Stimulated activated CD4-positive, alpha-beta T cell treated with anti-CD3 and anti-CD28 coated beads, Interleukin-4, amount 100 ng/mL, for 1 hour (primary cell): ENCODE measurements at places on chromosomes 7 and 10.

DNA sequence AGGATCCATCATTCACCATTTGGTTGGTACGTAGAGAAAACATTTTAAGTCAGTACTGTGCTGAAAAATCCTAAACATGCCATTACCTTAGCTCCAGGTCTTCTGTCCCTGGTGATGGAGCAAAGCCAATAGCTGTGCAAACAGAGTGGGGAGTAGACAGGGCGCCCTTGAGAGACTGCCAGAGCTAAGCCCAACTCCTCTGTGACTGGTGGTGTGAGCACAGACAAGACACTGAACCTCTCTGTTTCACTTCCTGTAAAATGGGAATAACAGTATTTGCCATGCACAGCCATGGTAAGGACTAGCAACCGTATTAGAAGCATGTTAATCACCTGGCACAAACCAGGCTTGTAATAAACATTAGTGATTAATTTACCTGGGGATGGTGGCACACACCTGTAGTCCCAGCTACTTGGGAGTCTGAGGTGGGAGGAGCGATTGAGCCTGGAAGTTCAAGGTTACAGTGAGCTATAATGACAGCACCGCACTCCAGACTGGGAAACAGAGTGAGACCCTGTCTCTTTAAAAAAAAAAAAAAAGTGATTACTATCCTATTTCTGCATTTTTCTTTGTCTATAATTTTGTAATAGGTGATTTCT lies 28.7 kb downstream of the LYZL1 start:
- DNase-seq: no peak

GRCh38 chr7:116164552-116165306 lies 45.6 kb upstream of the TES start:
- no peak for DNase-seq

- no peak for DNase-seq
These were observed 154.9 kb downstream of the ADRA2A start for GRCh38 chr10:111231779-111232178.

DNA sequence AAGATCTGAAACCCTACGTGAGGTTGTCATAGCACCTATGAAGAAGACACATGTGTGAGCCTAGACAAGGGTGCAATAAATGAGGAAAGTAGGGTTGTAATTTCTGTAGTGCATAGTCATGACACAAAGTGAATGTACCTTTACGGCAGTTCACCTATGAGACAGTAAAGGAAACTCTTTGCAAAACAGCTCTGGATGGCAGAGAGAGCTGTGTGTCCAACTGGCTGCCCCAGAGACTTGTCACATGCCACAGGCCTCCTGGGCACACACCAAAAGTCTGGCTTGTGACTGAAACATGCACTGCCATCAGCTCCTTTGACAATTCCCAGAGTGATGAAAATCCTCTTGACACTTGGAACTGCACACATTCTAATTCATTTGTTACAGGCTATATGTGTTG lies 90.7 kb upstream of the NAMPT start:
- DNase-seq: no peak

- DNase-seq: no peak
These were observed 12.6 kb downstream of the HPS1 start for GRCh38 chr10:98433881-98434732.

DNA sequence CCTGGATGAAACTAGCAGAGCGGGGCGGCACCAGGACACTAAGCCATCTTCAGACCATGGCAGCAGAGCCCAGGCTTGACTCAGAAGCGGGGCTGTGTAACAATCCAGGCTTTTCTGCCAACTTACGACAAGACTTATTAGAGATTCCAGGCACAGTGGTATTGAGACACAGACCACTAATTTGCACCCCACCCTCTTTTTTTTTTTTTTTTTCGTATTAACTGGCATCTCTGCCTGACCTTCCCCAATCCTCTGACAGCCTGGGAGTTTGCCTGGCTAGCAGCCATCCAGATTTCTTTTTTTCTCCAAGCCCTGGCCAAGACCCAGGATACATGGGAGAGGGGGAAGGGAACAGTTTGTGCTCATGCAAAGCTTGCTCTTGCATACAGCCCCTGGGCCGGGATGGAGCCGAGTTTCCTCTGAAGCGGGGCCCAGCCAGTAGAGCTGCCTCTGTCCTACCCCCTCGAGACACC lies 182.4 kb downstream of the PLXNA4 start:
- no peak for DNase-seq

DNA sequence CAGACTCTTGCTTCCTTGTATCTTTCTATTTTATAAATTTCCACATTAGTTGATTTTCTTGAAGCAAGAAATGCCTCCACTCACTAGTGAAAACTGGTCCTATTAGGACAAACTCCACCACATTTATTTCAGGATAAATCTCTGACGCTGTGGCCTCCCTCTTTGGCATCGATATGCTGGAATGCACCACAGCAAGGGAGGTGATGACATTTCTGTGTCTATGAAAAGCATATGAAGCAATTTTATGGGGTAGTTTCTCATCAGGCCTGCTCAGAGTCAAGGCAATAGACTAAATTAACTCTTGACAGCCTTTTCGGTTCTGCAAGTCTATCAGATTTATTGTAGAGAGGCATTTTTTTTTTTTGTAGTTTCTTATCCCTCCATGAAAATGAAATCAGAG lies 304.4 kb downstream of the ZEB1 start:
- no peak for DNase-seq

DNA sequence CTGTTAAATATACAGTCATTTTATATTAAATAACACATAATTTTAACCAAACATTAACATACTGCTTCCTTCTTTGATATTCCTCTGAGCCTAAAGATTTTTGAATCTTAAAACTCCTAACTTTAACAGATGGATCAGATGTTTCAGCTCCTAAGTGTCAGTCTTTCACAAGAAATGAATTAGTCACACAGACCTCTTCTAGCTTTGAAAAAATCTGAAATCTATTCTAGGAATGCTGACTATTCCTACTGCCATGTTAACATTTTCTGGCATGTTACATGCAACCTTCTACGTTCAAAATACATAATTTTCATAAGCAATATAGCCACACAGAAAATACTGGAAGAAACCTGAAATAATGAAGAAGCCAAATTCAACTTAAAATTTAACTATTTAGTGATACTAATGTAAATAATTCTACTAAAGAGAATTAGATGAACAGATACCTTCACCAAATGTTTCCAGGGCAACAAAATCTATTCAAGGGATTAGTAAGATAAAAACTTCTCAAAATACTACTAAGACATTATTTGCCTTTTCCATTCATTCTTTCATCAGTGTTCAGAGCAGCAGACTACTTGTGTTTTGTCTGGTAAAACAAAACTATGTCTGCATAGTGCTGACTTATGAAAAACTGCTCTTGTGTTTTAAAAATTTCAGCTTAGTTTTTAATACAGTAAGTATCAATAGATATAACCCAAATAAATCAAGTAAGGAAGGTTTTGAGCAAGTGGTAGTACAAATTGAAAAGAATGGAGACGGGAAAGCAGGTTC lies 9.2 kb downstream of the JMJD1C start:
- no peak for DNase-seq

DNA sequence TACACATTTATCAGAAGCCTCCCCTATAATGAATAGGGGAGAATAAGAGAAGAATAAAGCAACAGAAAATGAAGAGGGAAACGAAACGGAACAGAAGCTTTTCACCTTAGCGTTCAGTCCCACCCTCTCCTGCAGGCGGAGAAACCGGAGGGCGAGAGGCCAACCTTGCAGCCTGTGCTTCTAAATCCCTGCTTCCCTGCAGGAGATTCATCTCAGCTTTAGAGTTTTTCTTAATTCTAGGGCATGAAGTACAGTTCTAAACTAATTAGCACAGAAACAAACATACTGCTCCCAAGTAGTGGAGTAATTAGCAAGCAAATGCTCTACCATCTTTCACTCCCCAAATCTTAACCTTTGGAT lies 107.2 kb downstream of the CUBN start:
- no peak for DNase-seq

GRCh38 chr7:23472556-23472955 lies 2.3 kb upstream of the IGF2BP3 start:
- DNase-seq: no peak

DNA sequence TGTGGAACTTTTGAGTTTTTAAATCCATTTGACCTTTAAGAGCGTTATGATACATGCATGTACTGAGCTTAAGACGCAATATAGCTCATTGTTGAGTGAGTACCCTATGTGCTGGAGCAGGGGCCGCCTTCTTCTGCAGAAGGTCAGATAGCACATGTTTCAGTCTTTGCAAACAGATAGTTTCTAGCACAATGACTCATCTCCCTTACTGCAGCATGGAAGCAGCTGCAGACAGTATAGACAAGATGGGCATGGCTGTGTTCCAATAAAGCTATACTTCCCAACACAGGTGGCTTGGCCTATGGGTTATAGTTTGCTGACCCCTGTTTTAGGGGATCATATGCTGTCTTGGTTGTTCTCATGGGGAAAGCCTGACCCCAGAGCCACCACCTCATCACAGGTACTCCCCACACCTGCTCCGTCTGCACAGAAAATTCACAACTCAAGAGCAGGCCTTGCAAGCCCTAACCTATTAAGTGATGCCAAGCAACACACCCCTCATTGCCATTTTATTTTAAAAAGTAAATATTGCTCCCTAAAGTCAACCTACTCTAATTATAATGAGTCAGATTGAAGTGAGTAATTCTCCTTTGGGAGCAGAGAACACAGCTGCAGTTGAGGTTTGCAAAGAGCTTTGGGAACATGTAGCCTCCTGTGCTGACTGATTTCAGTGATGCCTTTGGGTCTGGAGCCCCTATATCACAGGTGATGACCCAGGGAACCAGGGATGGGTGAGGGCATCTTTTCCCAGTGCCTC lies 330.1 kb downstream of the PAXIP1 start:
- no peak for DNase-seq

- DNase-seq: no peak
These were observed 160.1 kb downstream of the GATA3 start for GRCh38 chr10:8214587-8214986.

- DNase-seq: no peak
These were observed 3.2 kb upstream of the NCOA4 start for GRCh38 chr10:46033602-46034011.

DNA sequence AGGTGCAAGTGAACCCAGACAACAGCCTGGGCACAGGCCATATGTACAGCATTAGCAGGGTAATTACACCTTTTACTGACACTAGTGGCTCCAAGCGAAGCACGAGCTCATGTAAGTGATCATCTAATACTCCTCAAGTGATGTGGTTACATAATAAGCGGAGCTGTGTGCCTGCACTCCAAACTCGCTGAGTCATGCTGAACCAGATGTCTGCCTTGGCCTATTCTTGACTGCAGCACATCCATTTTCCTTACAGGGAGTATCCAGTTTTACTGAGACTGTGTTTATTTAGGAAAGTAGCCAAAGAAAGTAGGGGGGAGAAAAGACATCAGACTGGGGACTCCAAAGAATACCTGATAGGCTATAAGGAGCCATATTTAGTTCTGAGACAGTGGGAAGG lies 90.1 kb downstream of the GRM3 start:
- DNase-seq: no peak

DNA sequence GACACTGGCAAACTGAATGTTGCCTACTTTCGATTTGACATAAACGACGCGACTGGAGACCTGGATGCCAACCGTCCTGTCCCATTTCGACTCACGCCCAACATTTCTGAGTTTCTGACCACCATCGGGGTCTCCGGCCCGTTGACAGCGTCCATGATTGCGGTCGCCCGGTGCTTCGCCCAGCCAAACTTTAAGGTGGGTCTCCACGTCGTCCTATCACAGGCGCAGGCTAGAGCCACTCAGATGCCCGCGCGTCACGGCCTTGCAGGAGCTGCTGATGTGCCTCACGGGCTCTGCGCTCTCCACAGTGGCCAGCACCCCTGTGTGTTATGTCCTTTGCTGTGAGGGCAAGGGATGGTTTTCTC lies 132.6 kb downstream of the SMURF1 start:
- no peak for DNase-seq

- DNase-seq: no peak
These were observed 110.6 kb downstream of the CCDC3 start for GRCh38 chr10:12890958-12891357.

DNA sequence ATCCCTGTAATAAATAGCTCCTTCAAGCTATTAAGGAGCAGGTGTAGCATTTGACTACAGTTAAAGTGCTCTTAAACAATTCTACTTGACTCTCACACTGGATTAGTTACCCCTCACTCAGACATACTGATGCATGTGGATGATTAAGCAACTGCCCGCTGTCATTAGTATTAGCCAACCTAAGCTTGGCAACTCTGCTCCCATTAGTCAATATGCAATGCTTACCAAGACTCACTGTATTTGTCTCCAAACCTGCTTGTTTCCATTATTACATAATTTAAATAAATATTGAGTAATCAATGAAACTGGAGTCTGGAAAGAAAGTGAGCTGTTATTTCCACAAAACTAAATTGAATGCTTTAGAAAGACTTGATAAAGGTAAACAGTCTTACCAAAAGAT lies 144.0 kb upstream of the ASAH2 start:
- DNase-seq: no peak

DNA sequence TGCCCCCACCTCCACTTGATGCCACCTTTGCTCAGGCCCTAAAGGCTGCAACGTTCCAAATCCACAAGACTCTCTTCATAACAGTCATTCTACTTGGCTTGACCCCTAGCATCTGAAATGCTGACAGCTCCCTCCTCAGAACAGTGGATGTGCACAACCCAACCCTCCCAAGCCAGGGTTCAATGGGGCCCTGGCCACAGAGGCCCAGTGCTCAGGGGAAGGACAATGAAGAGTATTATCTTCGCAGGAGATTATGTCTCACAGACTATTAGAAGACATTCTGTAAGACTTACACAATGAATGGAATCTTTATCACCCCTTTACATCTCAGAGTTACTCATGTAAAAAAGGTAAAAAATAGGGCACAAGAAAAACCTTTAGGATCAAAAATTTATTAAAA lies 20.4 kb downstream of the ERCC6 start:
- no peak for DNase-seq

- no peak for DNase-seq
These were observed 106.6 kb upstream of the KCNMA1 start for GRCh38 chr10:77744245-77744644.

DNA sequence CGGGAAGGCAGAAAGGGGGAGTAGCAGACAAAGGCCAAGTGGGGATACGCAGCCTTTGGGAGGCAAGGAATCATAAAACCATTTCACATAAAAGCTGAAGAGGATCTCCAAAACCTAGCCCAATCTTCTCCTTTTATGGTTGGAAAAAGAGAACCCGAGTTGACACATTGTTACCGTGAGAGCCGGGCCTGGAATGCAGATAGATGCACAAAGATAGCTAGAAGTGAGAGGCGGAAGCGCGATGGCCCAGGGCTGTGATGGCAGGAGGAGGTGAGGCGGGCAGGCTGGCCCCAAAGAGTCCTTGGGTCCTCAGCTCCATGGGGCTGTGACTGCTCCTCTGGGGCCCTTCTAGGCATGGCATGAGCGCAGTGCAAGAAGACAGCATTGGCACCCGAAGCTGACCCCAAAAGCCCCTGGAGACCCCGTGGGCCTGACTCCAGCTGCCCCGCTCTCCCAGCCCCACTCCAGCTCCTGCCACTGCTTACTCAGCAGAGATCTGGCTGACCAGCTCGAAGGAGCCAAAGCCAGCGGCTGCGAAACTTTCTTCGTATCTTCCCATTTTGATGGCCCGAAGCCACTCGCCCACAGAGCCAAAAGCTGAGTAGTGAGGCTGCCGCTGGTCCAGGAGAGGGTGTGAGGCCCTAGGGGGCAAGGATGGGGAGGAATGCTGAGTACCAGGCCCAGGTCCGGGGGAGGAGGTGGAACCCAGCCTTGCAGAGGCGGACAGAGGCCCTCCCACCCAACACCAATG lies 22.5 kb downstream of the EPHB4 start:
- DNase-seq: no peak
